Thoracic aorta (tissue), 2 donors: ENCODE measurements at places on chromosomes 4 and X.
A peak's percentile ranks its signal among the peaks of the same experiment; 100 is the strongest.

GRCh38 chr4:17932041-17932440 lies 89.5 kb downstream of the LCORL start:
- no peak overlapping the region for H3K4me3 ChIP-seq
- no peak overlapping the region for H3K27ac ChIP-seq
- H3K4me1 ChIP-seq, result no peaks in the 10 kb centered on the region
- no peak for DNase-seq
- H3K27me3 ChIP-seq, result no peaks in the 10 kb centered on the region

DNA sequence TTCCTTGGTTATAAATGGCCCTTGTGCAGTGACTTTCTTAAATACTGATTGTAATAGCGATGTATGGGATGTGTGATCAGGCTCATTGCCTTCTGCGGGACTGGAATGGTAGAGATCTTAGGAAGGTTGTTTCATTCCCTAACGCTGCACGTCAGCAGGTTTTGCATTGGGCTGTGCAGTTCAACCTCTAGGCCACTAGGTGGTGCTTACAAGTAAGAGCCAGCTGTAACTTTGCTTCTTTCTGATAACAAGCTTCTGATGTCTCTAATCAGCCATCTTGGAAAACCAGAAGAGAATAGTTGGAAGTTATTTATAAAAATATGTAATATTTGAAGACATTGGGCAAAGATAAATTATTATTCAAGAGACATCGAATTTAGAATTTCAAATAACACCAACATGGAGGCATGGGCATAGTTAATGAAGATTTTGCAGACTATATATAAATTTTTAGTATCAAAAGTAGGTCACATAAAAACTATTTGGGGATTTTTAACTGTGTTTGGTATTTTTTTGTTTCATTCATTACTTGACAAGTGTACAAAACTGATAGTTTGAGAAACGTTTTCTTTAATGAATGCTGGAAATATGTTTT lies 339.7 kb upstream of the PCDH7 start:
- DNase-seq, result no peak
- no peak overlapping the region for H3K4me3 ChIP-seq
- no peaks in the 10 kb centered on the region for H3K4me1 ChIP-seq
- H3K36me3 ChIP-seq, result no peaks in the 10 kb centered on the region

DNA sequence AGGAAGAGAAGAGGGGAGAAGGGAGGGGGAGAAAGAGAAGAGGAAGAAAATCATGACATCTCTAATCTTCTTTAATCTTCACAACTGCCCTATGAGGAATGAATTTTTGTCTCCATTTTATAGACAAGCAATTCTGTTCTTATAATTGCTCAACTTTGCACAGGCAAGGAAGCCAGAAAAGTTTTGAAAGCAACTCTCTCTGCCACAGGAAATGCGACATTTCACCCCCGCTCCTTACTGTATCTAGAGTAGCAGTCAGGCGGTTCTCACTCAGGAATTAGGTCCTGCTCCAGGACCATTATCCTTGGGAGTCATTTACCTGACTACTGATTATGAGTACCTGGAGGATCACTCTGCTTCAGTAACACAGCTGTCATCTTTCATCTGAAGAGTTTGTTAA lies 69.2 kb upstream of the FAM9A start:
- no peaks in the 10 kb centered on the region for H3K36me3 ChIP-seq
- peak overlapping the region; percentile 34 for H3K27ac ChIP-seq
- no peaks in the 10 kb centered on the region for H3K27me3 ChIP-seq
- H3K4me3 ChIP-seq, result no peak overlapping the region
- no peak for DNase-seq
- peaks cover 24% of the 10 kb centered on the region for H3K4me1 ChIP-seq

- no peak overlapping the region for H3K4me3 ChIP-seq
- no peaks in the 10 kb centered on the region for H3K36me3 ChIP-seq
- H3K27me3 ChIP-seq, result no peaks in the 10 kb centered on the region
- H3K4me1 ChIP-seq, result no peaks in the 10 kb centered on the region
- no peak for DNase-seq
- H3K27ac ChIP-seq, result no peak overlapping the region
These were observed 614.6 kb downstream of the PCDH19 start for GRCh38 chrX:99795495-99795894.

GRCh38 chrX:48083706-48084105 lies 12.3 kb upstream of the ZNF630 start:
- no peaks in the 10 kb centered on the region for H3K36me3 ChIP-seq
- H3K27me3 ChIP-seq, result no peaks in the 10 kb centered on the region
- no peak overlapping the region for H3K27ac ChIP-seq
- no peak for DNase-seq

GRCh38 chrX:13747836-13748235 lies 13.3 kb downstream of the OFD1 start:
- no peaks in the 10 kb centered on the region for H3K4me1 ChIP-seq
- H3K27me3 ChIP-seq, result no peaks in the 10 kb centered on the region
- H3K4me3 ChIP-seq, result no peak overlapping the region
- no peak for DNase-seq

- no peaks in the 10 kb centered on the region for H3K36me3 ChIP-seq
- no peak overlapping the region for H3K4me3 ChIP-seq
- no peaks in the 10 kb centered on the region for H3K4me1 ChIP-seq
- H3K27me3 ChIP-seq, result no peaks in the 10 kb centered on the region
These were observed 82.9 kb upstream of the EXOC1L start for GRCh38 chr4:55736605-55737183.

- peaks cover 14% of the 10 kb centered on the region for H3K4me1 ChIP-seq
- peaks cover 3% of the 10 kb centered on the region for H3K36me3 ChIP-seq
- no peaks in the 10 kb centered on the region for H3K27me3 ChIP-seq
- no peak overlapping the region for H3K27ac ChIP-seq
- DNase-seq, result no peak
- peak overlapping the region; percentile 62 for H3K4me3 ChIP-seq
These were observed 81.7 kb downstream of the ALPK1 start for GRCh38 chr4:112378858-112379257.

GRCh38 chrX:100895365-100896075 lies 21.4 kb upstream of the NOX1 start:
- H3K36me3 ChIP-seq, result no peaks in the 10 kb centered on the region
- no peaks in the 10 kb centered on the region for H3K4me1 ChIP-seq
- no peaks in the 10 kb centered on the region for H3K27me3 ChIP-seq
- no peak for DNase-seq
- H3K27ac ChIP-seq, result no peak overlapping the region

- no peak overlapping the region for H3K4me3 ChIP-seq
- no peak overlapping the region for H3K27ac ChIP-seq
- no peaks in the 10 kb centered on the region for H3K4me1 ChIP-seq
- no peak for DNase-seq
These were observed 11.2 kb downstream of the IDS start for GRCh38 chrX:149493567-149494562.

- H3K27ac ChIP-seq, result no peak overlapping the region
- H3K36me3 ChIP-seq, result no peaks in the 10 kb centered on the region
- peak overlapping the region; percentile 53 for H3K4me3 ChIP-seq
- DNase-seq, result no peak
- H3K4me1 ChIP-seq, result no peaks in the 10 kb centered on the region
These were observed 238.9 kb downstream of the NR3C2 start for GRCh38 chr4:148203056-148203898.

DNA sequence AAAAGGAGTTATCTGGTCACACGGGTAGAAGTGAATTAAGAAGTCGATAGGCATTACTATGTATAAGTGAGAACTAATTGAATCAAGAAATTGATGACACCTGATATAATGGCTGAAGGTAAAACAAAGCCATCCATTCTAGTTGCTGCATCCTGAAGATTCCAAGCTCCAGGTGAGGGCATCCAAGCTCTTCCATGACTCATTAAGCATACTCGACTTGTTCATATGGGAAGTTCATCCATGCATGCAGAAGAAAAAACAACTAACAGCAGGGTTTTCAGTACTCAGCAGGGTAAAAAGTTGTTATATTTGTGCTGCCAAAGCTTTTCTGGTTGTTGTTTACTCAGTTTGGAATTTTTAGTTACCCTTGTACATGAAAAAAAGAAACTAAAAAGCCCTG lies 508.0 kb upstream of the CXorf51A start:
- no peak overlapping the region for H3K4me3 ChIP-seq
- no peaks in the 10 kb centered on the region for H3K27me3 ChIP-seq
- H3K27ac ChIP-seq, result no peak overlapping the region
- no peaks in the 10 kb centered on the region for H3K4me1 ChIP-seq
- DNase-seq, result no peak

GRCh38 chr4:18513861-18514260 lies 492.3 kb upstream of the LCORL start:
- no peaks in the 10 kb centered on the region for H3K36me3 ChIP-seq
- H3K27me3 ChIP-seq, result no peaks in the 10 kb centered on the region
- no peak for DNase-seq
- H3K4me1 ChIP-seq, result no peaks in the 10 kb centered on the region
- H3K27ac ChIP-seq, result no peak overlapping the region
- no peak overlapping the region for H3K4me3 ChIP-seq

DNA sequence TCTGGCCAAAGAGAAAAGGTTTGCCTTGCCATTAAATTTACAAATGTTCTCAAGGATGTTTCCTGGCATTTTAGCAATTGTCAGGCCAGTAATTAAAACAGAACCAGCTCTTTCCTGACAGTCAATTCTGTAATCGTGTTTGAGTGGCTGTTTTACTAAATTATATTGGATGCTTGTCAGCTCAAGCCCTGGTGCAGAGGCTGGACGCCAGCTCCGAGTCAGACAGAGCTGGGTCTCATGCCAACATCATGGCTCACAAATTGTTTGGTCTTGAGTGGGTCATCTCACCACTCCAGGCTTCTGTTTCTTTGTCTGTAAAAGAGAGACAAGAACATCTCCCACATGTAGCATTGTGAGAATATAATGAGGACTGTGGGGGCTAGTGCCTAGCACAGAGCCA lies 190.3 kb upstream of the PSAPL1 start:
- H3K27me3 ChIP-seq, result no peaks in the 10 kb centered on the region
- no peak overlapping the region for H3K4me3 ChIP-seq
- no peaks in the 10 kb centered on the region for H3K36me3 ChIP-seq
- H3K4me1 ChIP-seq, result no peaks in the 10 kb centered on the region

DNA sequence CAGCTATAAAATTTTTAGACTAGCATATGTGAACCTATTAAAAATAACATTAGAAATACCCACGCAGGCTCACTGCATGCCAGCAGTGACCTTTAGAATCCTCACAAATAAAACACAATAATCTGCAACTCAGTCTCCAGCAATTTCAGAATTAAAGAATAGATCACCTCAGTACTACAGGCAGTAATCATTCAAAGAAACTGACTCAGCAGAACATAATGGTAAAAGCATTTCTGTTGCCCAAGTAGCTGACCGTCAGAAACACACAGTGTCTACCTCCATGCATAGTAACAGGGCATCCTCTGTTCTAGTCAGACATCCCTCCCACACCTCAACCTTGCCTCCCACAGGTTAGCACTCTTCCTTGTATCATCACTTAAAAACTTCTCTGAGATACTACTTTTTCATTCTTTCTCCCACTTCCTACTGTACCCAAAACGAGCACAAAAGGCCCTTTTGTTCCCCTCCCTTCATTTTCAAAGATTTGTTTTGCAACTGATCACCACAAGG lies 65.7 kb upstream of the BEND2 start:
- no peak overlapping the region for H3K27ac ChIP-seq
- no peak for DNase-seq
- no peaks in the 10 kb centered on the region for H3K36me3 ChIP-seq
- H3K4me1 ChIP-seq, result no peaks in the 10 kb centered on the region
- no peak overlapping the region for H3K4me3 ChIP-seq

DNA sequence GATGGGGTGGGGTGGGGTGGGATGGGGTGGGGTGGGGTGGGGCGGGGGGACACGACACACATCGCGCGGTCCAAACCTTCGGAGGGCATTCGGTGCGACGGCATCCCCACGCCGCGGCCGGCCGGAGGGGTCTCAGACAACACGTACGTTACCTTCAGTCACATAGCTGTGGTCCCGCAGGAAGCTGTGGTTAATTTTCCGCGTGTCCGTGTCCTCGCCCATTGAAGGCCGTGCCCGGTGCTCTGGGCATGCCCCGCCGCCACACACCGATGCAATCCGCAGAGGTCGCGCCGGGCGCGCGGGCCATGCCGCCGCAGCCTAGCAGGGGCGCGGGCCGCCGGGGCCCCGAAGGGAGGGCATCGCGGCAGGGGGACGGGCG lies 417 bp downstream of the PPP2R2C start:
- peaks cover 18% of the 10 kb centered on the region for H3K4me1 ChIP-seq
- no peak for DNase-seq
- H3K36me3 ChIP-seq, result no peaks in the 10 kb centered on the region
- no peak overlapping the region for H3K4me3 ChIP-seq
- no peak overlapping the region for H3K27ac ChIP-seq
- H3K27me3 ChIP-seq, result no peaks in the 10 kb centered on the region

DNA sequence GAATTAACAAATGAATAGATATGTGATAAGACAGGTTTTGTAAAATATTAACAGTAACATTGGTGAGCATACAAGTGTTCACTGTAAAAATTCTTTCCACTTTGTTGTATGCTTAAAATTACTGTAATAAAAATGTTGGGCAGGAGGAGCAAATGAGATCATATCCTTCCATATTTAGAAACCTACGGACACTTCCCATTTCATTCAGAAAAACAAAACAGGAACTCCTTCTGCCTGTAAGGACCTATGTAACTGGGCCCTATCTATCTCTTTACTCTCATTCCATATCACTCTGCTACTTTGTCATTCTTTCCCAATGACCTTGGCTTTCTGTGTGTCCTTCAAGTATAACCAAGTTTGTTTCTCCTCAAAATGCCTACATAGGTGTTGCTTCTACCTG lies 53.7 kb upstream of the SLC39A8 start:
- H3K4me3 ChIP-seq, result no peak overlapping the region
- H3K4me1 ChIP-seq, result no peaks in the 10 kb centered on the region
- no peaks in the 10 kb centered on the region for H3K36me3 ChIP-seq
- H3K27ac ChIP-seq, result no peak overlapping the region

DNA sequence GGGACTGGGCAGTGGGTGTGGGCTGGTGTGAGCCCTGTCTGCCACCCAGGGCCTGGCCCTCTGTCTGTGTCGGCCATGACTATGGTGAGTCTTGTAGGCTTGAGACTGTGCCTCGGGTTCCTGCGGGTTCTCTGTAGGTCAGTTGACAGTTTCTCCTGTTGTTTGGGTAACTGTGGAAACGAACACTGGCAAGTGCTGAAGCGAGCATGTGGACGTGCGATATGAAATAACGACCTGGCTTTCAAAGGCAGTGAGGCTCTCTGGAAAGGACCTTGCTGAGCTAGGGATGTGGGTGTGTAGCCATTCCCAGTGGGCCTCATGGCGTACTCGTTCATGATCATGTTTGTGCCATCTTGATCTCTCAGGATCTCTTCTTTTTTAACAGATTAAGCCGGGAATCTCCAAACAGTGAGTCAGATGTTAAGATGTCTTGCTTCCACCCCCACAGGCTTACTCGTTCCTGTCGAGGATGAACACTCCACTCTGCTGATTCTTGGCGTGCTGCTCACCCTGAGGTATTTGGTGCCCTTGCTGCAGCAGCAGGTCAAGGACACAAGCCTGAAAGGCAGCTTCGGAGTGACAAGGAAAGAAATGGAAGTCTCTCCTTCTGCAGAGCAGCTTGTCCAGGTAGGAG lies 41.3 kb downstream of the HTT start:
- no peaks in the 10 kb centered on the region for H3K4me1 ChIP-seq
- no peak overlapping the region for H3K27ac ChIP-seq
- no peaks in the 10 kb centered on the region for H3K27me3 ChIP-seq
- no peak overlapping the region for H3K4me3 ChIP-seq
- H3K36me3 ChIP-seq, result peaks cover 27% of the 10 kb centered on the region
- no peak for DNase-seq

GRCh38 chrX:21996872-21997455 lies 35.2 kb upstream of the PHEX start:
- H3K4me3 ChIP-seq, result no peak overlapping the region
- no peak overlapping the region for H3K27ac ChIP-seq
- DNase-seq, result no peak
- no peaks in the 10 kb centered on the region for H3K4me1 ChIP-seq
- no peaks in the 10 kb centered on the region for H3K36me3 ChIP-seq
- H3K27me3 ChIP-seq, result no peaks in the 10 kb centered on the region

- no peaks in the 10 kb centered on the region for H3K36me3 ChIP-seq
- DNase-seq, result no peak
- H3K4me1 ChIP-seq, result no peaks in the 10 kb centered on the region
- H3K27me3 ChIP-seq, result no peaks in the 10 kb centered on the region
- no peak overlapping the region for H3K27ac ChIP-seq
These were observed 4.7 kb upstream of the EFNB1 start for GRCh38 chrX:68824152-68824433.
